HEK293T (cell line): ENCODE measurements at places on chromosomes 7 and 10.

DNA sequence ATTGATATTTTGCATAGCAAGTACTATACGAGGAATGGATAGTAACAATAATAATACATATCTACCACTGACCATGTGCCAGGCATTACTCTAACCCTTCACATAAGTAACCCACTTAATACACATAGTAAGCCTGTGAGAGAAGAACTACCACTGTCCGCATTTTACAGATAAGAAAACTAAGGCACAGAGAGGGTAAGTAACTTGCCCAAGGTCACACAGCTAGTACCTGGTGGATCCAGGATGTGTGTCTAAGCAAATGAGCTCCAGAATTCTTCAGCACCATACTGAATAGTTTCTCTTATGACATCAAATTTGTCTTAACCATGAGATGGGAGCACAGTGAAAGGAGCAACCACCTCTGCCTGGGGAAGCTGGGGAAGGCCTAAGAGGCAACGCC, 10.2 kb downstream of the CRTAC1 start:
- no peak for DNase-seq

DNA sequence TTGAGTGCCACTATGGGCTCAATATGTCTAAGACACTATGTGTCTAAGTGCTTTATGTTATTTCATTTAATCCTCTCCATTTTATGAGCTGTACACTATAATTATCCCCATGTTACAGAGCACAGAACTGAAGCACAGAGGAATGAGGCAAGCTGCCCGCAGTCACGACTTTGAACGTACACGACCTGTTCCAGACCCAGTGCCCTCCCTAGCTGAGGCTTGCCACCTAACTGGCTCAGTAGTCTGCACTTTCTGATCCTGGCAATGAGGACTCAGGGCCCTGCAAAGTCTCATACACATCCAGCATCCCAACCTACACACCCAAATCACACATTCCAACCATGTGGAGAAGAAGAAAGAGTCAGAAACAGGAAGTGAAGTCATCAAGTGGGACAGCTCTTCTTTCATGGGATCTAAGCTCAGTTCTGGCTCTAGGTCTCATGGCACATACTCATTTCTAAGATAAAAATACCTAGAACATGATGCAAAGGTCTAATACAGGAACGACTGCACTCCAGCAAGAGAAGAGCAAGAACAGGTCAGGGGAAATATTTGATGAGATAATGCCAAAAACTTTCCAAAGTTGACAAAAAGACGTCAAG, 42.4 kb upstream of the DDC start:
- no peak for DNase-seq

DNA sequence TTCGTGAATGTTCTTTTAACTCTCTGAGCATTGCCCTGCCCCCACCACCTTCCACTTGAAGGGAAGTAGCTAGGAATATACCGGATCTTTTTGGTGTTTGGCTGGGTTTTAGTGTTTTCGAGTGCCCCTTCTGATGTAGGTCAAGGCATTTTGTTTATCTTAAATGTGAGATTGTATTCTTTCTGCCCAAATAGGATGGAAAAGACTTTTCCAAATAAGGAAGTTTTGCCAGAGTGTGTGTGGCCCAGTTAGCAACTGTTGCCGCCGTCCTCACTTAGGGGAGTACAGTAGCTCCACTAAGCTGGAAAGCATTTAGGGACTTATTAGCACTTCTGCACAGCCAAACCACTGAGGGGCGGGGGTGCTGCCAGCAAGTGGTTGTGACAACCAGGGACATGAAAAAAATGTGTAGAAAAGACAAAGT, 29.8 kb upstream of the VCL start:
- no peak for DNase-seq

GRCh38 chr7:18140943-18141342, 113.3 kb upstream of the PRPS1L1 start:
- DNase-seq, result no peak

GRCh38 chr7:2761801-2762497, 73.9 kb downstream of the AMZ1 start:
- no peak for DNase-seq
